Stimulated activated CD4-positive, alpha-beta T cell treated with anti-CD3 and anti-CD28 coated beads, Interleukin-12 subunit alpha, Interleukin-12 subunit beta, amount 100 ng/mL, for 48 hours (primary cell): ENCODE measurements at places on chromosomes 3 and 15.

DNA sequence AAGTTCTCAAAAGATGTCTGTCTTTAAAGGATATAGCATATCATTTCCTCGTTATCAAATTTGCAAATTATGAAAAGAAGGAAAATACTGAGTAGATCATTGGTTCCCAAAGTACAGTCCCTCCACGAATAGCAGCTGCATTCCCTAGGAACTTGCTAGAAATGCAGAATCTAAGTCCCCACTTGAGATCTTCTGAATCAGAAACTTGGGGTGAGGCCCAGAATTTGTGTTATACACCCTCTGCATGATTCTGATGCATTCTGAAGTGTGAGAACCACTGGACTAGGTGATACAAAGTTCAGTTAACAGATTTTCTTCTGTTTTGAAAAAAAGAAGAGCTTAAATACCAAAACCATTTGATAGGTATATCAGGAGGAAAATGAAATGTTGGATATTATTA, 77.1 kb downstream of the SLC25A26 start:
- DNase-seq: no peak

DNA sequence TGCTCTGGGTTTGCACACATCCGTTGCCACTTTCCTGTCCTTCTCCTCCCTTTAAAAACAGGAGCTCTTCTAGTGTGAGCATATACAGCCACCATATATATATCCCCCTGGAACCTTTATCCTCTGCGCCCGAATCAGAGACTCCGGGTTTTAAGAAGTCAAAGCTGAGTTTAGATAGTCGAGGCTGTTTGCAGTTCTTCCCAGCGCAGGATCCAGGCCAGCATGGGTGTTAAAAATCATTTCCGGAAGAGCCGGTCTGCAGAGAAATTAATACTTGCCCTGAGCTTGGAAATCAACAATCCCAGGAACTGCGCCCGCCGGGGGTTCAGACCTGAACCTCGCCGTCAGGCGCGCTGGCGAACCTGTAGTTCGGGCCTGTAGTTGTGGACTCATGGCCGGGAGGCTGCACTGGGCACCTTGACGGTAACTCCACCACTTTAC, 2.3 kb downstream of the SHOX2 start:
- DNase-seq: no peak

DNA sequence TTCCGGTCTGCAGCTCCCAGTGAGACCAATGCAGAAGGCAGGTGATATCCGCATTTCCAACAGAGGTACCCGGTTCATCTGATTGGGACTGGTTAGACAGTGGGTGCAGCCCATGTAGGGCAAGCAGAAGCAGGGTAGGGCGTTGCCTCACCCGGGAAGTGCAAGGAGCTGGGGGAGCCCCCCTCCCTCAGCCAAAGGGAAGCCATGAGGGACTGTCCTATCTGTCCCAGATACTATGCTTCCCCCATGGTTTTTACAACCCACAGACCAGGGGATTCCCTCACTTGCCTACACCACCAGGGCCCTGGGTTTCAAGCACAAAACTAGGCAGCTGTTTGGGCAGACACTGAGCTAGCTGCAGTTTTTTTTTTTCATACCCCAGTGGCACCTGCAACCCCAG, 71.8 kb downstream of the CPNE4 start:
- DNase-seq: no peak

GRCh38 chr3:25573386-25574171, 91.1 kb downstream of the TOP2B start:
- no peak for DNase-seq

- peak; percentile 32 for DNase-seq
Measured at GRCh38 chr3:106457281-106458180, 588.7 kb upstream of the CBLB start.

GRCh38 chr15:57647791-57648130, 56.1 kb downstream of the MYZAP start:
- no peak for DNase-seq

DNA sequence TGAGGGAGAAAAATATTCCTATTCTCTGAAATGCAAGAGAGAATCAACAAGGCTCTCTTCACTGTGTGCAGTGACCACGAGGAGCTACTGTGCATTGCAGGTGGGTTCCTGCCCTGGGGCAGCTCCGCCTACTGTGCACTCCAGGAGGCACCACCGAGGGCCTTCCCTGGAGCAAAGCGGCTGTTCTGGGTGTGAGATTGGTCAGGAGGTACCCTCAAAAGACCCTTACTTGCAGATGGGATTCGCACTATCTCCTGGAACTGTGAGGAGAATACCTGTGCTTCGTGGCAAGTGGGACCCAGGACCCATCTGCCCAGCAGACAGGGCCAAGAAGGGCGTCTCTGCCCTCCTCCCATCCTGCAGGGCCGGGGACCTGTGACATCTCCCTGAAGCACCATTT, 68.9 kb downstream of the CYFIP1 start:
- no peak for DNase-seq

DNA sequence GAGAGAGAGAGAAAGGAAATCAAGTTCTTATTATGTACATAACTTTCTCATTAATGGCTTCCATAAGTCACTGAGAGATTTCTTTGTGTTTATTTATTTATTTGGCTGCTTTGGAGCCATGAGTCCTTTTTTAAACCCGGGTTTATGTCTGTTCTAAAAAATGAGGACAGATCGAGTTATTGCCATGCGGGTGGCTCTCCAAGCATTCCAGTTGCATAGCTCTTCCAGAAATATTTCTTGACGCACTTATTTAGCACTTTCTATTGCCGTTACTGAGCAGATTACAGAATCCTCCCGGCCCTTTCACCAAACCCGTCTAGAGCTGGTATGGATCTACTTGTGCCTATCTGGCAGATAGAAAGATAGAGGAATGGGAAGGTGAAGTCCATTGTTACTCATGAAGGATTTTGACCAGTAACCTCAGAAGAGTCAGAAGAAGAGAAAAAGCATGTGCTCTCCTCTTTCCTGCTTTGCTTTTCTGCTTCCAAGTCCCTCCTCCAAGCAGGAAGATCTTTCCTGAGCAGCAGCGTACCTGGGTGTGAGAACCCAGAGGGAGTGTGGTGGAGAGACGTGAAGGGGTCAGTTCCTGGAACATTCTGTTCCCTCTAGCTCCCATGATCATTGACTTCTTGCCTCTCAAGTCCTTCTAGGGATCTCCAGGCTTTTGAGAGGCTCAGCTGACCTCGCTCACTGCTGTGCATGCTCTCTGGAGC, 112.8 kb downstream of the LPP start:
- no peak for DNase-seq

DNA sequence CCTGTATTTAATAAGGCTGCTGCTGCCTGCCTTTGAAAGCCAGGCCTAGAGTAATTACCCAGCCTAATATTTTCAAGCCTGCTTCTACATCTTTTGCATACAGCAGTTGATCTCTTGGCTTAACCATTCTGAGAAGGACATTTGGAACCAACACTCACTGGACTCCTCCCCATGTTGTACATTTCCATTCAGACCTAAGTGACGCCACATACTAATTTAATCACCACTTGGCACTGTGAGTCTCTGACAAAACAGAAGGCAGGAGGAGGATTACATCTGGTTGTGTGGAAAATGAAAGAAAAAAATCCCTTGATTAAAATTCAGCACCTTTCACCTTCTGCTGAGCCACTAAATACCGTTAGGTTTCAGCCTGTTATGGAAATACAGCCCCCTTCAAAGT, 102.2 kb upstream of the ARRDC4 start:
- DNase-seq: no peak

DNA sequence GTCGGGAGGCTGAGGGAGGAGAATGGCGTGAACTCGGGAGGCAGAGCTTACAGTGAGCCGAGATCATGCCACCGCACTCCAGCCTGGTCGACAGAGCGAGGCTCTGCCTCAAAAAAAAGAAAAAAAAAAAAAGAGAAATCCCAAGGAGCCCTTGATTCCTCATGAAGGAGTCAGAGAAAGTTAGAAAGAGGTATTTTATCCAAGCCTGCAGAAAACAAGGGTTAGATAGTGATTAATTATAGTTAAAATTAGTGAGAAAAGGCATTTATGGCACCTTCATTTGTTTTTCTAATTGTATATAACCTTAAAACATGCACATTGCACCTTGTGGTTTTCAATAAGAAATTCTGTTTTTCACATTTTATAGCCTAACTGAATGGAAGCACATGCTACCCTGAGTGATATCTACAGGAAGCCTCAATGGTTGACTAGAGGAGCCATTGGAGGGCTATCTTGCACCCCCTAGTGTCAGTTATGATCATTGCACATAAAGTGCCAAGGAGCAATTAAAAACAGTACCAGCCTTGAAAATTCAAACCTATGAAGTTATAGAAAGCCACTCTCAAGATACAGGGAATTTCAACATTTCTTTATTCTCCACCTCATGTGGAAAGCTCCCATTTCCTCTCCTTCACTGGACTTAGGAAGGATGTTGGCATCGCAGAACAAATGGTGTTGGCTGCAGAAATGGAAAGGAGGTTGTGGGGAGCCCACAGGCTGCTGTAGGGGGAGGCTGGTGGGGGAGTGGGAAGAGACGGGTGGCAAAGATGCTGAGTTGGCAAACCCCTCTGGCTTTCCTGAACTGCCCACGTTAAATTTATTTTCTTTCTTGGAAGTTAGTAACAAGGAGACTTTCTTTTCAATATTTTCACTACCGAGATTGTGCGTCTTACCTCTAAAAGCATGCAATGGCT, 48.5 kb downstream of the ITGA11 start:
- DNase-seq: peak; percentile 70

DNA sequence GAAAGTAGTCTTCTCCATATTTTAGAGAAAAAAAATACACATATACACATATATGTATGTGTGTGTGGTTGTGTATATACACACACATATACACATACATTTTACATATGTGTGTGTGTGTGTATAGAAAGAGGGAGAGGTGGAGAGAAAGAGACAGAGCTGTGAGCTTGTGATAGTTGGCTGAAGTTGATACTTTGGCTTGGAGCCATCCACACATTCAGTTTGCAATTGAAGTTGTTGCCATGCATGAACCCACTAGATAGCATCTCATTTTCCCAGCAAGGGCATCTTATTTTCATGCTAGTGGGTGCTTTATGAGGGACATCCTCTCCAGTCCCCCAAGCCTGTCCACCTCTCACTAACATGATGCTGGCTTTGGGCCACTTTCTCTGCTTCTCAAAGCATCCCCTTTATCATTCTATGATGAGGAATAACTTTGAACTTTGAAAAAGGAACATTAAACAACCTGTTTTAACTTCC, 228.6 kb downstream of the ZNF621 start:
- no peak for DNase-seq

- no peak for DNase-seq
Measured at GRCh38 chr3:150079029-150079739, 108.5 kb upstream of the PFN2 start.

- DNase-seq: no peak
Measured at GRCh38 chr3:22451501-22451900, 700.5 kb upstream of the ZNF385D start.

- no peak for DNase-seq
Measured at GRCh38 chr15:92074101-92074500, 220.6 kb downstream of the SLCO3A1 start.

DNA sequence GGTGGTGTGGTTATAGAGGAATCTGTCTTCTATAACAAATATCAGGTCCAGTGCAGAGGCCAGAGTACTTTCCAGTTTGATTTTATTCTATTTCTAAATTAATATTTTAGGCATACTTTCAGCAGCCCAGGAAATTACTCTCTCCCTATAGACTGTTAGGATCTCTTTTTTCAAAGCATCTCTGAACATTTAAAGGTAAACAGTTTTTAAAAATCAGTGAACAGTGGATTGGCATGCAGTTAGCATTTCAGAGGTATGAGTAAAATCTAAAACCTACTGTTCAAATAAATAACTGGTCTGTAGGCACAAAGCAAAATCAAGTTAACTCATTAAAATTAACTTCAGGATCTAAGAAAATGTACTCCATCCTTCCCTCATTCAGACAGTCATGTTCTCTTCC, 3.0 kb downstream of the ZBED2 start:
- DNase-seq: no peak

- no peak for DNase-seq
Measured at GRCh38 chr15:80264031-80264430, 12.0 kb upstream of the CTXND1 start.

- DNase-seq: no peak
Measured at GRCh38 chr3:102156426-102156825, 278.4 kb upstream of the ZPLD1 start.

- no peak for DNase-seq
Measured at GRCh38 chr15:98996624-98997023, 11.0 kb downstream of the PGPEP1L start.

DNA sequence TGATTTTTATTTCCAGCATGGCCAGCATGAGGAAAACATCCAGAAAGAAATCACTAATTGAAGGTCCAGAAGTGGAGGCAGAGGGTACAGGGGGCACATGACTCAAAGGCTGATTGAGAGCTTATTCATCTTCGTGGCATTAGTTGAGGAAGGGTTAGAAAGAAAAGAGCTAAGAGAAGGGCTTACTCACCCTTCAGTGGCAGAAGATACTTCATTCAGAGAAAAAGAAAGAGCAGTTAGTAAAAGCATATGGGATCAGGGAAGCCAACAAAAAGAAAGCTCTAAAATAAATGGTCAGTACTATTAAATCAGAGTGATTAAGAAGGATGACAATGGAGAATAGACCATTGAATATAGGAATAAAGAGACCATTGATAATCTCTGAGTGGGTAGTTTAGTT, 25.2 kb downstream of the GAP43 start:
- no peak for DNase-seq

DNA sequence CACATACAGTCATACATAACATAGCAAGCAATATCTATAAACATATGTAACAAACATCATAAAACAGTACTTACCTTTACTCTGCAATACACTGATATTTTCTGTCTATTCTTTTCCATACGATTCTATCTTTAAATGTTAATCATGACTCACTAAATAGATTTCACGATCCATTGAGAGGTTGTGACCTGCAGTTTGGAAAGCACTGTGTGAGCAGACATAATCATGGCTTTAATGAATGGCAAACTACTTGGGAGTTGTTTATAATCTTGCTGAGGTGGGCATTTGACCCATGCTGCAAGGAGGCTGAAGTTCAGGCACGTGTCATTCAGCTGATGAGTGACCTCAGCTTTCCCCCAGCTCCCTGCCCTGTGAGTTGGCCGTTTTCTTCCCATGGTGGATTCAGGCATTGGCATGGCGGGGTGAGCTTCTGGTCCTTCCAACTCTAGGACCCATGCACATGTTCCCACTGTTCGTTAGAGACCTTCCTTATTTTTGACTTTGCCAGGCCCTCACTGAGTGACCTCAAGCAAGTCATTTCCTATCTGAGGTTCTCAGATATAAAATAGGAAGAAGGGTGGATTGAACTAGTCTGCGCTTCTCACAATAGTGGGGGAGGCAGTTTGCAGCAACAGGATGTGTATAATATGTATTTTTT, 41.7 kb downstream of the PAQR5 start:
- DNase-seq: no peak

DNA sequence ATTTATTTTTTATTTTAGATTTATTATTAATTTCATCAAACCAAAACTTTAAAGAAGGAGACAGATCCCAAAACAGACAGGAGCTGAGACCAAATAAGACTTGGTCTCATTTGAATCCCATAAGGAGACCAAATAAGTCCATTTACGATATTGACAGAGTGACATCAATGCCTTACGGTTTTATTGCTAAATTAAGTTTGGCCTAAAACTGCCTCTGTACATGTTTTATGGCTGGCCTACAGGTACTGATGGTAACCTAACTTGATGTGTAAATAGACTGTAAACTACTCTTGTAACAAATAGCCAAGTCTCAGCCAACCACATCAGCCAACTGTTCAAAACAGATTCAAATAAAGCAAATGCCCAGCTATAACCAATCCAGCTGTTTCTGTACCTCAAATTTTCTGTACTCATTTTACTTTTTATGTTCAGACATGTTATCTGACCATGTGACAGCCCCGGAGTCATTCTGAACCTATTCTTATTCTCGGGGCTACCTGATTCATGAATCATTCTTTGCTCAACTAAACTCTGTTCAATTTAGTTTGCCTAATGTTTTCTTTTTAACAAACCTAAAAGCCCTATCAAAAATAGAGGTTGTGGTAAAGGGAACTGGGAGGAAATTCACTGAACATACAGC, 89.4 kb upstream of the CDAN1 start:
- DNase-seq: no peak
